Adrenal gland (tissue), 19 donors: ENCODE measurements at places on chromosomes 3 and 15. TPM values are rescaled to one million over a fixed set of nuclear protein-coding genes. Genes with fewer than 3 reads are reported as not detected.
A peak's percentile ranks its signal among the peaks of the same experiment; 100 is the strongest.

DNA sequence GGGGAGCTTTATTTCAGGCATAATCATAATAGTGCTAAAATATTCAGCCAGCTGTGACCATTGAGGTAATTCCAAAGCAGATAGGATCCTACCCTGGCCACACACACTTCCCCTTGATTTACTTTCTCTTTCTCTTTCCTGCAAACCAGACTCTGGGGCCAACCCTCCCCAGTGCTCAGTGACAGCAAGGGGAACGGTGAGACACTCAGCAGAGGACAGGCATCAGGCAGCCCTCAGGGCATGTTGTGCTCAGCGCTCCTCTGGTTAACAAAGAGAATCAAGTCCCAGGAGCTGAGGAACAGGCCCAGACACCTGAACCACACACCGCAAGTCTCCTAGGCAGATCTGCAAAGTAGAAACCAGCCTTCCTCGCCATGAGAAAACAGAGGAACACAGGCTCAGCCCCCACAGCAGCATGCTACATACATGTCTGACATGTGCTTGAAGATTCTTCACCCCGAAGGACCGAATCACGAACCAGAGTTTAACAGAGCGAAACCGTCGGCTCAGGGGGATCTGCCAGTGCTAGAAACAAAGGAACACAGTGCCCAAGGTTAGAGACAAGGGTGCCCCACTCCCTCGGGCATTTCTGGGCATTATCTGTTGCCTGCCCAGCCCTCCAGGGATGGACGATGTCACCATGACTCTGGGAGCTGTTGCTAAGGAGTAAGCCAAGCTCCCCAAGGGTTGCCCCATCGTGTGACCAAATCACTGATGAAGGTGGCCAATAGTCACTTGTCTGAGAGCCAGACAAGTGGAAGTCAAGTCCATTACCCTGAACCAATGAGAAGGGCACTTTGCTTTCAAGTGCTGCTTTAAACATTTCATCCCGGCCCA, 17.5 kb downstream of the HDC start:
- H3K27ac ChIP-seq = peak overlapping the region; percentile 41
- no peaks in the 10 kb centered on the region for H3K27me3 ChIP-seq
- H3K4me1 ChIP-seq = peaks cover 14% of the 10 kb centered on the region

Gene TM6SF1
- 5.4 TPM for total RNA-seq

Gene NR1I2
- total RNA-seq = 0.55 TPM

DNA sequence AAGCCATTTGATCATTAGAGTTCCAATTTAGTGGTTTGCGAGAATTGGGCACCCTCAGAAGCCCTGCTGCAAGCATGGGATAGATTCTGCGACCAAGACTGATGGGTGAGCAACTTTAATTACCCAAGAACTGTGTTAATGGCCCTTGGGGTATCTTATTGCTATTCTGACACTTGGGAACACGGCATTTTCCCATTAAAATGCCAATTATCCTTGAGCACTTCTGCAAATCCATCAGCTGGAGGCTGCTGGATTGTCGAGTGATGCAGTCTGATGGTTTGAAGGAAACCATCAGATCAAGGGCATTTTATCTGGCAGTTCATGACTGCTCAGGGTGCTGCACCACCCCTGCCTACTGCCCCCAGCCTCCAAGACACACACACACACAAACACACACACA, 183.6 kb upstream of the PROK2 start:
- H3K4me1 ChIP-seq = no peaks in the 10 kb centered on the region
- no peak for DNase-seq
- no peak overlapping the region for H3K4me3 ChIP-seq
- no peak overlapping the region for H3K27ac ChIP-seq
- H3K36me3 ChIP-seq = no peaks in the 10 kb centered on the region
- no peaks in the 10 kb centered on the region for H3K27me3 ChIP-seq

DNA sequence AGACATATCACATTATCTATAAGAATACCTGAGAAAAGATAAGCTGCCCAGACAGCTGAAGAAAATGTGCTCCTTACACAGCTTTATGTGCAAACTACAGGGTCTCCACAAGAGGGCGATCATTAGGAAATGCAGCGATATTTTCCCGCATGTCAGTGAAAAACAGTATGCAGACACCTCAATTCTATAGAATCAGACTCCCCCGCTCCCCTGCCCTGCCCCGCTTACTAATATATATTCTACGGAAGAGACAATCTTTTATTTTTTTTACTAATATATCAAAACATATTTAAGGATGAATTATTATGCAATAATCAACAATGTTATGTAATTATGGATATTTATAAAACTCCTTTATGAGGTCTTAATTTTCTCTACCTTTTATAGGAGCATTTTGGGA, 681.3 kb downstream of the ROBO1 start:
- H3K4me3 ChIP-seq = no peak overlapping the region
- no peaks in the 10 kb centered on the region for H3K4me1 ChIP-seq
- no peaks in the 10 kb centered on the region for H3K36me3 ChIP-seq
- H3K27me3 ChIP-seq = no peaks in the 10 kb centered on the region
- H3K27ac ChIP-seq = no peak overlapping the region

GRCh38 chr3:113890256-113890900, 51.8 kb downstream of the GRAMD1C start:
- no peak for DNase-seq
- H3K36me3 ChIP-seq = no peaks in the 10 kb centered on the region
- no peaks in the 10 kb centered on the region for H3K27me3 ChIP-seq
- H3K4me1 ChIP-seq = no peaks in the 10 kb centered on the region

Gene RTP1
- not detected for total RNA-seq

Gene GANC
- total RNA-seq = 22.4 TPM

Gene DOCK3
- 2.9 TPM for total RNA-seq

DNA sequence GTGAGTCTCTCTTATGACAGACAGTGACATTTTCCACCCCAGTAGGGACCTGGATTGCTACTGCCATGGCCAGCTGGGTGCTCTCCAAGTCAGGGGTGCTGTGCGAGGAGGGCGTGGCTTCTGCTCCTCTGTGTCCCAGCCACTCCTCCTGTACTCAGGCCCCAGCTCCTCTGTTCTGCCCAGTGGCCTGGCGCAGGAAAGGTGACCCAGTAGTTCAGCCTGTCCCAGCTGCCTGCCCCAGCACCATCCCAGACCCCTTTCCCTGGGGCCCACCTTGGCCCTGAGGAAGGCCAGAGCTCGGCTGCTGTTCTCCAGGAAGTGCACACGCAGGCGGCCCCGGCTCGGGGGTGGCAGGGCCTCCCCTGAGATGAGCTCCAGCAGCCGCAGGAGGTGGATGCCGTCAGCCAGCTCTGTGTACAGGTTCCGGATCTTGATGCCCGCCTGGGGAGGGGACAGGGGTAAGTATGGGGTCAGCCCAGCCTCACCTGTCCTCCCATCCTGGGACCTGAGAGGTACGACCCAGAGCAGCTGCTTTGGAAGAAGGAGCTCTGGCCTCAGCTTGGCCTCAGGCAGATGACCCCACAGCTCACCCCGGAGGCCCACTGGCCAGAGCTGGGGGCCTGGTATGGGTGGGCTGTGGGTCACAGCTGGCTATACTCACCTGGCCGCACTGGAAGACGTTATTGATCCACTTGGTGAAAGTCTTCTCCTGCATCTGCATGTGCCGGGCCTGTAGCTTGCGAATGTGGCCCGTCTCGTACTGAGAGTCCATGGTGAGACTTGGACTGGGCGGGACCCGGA, 1.0 kb downstream of the SPTBN5 start:
- no peak overlapping the region for H3K27ac ChIP-seq
- H3K4me1 ChIP-seq = peaks cover 12% of the 10 kb centered on the region
- no peaks in the 10 kb centered on the region for H3K27me3 ChIP-seq
- H3K4me3 ChIP-seq = no peak overlapping the region
- DNase-seq = peak; percentile 91
- H3K36me3 ChIP-seq = no peaks in the 10 kb centered on the region

DNA sequence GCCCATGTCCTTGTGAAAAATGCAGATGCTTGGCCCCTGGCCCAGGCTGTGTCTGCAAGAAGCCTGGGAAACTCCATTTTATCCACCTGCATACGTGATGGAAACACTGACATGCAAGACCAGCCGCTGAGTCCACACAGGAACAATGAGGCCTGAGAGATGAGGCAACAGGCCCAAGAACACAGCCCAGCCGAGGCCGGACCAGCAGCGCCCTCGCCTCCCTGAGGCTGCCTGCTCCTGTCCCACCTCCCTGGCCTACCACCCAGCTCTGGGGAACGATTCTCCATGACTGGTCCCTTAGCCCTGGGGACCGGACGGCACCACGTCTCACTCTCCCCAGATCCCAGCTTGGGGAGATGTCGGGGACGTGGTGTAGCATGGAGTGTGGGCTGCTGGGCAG, 47.5 kb downstream of the HMCES start:
- no peaks in the 10 kb centered on the region for H3K27me3 ChIP-seq
- no peak overlapping the region for H3K4me3 ChIP-seq
- no peaks in the 10 kb centered on the region for H3K36me3 ChIP-seq
- no peak overlapping the region for H3K27ac ChIP-seq
- no peaks in the 10 kb centered on the region for H3K4me1 ChIP-seq
